ENCODE measurements at places on chromosomes 2 and 18.

DNA sequence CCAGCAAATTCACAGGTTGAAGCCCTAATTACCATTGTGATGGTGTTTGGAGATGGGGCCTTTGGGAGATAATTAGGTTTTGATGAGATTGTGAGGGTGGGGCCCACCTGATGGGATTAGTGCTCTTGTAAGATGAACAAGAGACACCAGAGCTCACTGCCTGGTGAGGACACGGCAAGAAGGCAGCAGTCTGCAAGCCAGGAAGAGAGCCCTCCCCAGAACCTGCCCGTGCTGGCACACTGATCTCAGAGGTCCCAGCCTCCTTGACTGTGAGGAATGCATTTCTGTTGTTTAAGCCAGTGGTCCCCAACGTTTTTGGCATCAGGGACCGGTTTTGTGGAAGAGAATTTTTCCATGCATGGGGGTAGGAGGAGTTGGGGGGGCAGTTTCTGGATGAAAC lies 240.7 kb downstream of the KLHL29 start:
- DNase-seq = no peak

GRCh38 chr2:44836174-44836573 lies 105.3 kb upstream of the SIX3 start:
- no peak for DNase-seq

DNA sequence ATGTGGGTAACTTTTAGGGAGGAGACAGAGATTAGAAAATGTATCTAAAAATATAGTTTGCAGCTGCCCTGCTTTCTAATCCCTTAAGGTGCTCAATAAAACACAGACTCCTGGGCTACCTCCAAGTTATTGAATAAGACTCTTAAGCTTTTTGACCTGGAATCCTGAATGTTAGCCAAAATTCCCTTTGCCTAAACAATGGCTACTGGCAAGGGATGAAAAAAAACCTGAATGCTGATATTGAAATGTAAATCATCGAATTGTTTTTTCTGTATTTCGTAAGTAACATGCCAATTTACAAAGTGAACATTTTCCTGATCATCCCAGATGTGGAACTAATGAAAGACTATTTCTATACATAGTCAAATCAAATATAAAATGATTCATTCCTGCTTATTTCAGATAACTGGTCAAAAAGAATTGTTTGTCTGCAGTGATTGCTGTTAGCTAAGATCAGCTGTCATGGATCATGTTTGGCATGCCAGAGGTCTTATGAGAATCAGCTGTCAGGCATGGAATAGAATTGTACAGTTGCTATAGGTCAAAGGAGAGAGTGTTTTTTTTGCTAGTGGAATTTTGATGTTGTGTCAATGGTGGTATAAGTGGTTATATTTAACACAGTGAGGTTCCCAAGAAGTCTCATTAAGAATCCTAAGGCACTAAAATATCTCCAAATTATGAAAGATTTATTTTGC lies 363.6 kb upstream of the CWC22 start:
- no peak for DNase-seq

- no peak for DNase-seq
These were observed 39.7 kb downstream of the TMEM177 start for GRCh38 chr2:119718501-119719260.

DNA sequence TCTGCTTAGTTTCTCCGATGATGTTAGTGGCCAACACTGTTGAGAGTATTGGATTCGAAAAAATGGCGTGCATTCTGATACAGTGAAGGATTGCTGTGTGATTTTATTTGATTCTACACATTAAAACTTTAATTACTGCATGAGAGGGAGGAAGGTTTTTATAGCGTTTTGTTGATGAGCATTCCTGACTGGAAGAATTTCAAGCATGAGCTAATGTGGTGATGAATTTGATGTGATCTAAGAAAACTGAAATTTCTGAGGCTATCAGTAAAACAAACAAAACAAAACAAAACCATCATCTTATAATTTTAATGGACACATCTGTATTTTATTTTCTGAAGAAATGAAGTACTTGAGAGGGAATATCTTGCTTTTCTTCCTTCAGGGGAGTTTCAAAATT lies 59.6 kb downstream of the ITGB6 start:
- DNase-seq = no peak

GRCh38 chr2:181005809-181006208 lies 25.4 kb downstream of the UBE2E3 start:
- DNase-seq = no peak

DNA sequence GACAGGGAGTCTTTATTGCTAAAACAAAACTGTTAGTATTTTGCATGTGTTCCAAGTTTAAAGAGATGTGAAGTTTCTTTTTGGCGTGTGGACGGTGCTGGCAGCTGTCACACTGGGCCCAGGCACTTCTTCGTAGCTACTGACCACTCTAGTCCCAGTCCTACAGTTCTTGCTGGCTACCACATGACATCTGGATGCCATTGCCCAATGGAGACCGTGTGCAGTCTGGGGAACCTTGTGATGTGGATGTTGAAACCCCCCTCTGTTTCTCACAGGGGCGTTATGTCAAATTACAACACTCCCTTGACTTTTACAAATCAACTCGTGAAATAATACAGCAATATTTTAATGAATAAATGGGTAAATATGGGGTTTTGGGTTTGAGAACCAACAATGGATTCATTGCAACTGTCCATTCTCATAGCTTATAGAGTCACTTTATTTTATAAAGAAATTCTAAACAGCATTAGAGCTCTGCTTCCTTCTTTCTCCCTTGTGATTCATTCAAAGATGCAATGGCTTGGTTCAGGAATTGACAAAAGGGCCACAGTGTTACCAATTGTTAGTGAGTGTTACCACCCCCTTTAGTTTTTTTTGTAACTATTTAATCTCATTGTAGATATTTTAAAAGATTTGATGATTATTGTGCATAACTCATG lies 1.2 kb downstream of the GPD2 start:
- peak; percentile 35 for DNase-seq

DNA sequence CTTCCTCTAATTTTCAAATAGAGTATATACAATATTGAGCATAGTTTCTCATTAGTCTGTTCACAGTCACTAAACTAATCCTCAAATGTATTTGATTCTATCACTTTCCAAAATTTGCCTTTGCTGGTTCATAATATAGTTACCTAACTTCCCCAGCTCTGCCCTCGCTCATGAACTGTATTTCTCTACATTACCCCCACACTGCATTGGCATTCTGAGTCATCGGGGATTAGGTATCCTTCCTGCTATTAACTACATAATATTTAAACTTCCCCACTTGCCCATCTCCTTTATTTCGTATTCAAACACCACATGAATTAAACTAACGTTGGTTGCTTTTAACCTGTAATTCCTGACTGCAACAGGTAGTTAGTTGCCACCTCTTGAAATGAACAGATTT lies 14.8 kb upstream of the CLASP1 start:
- no peak for DNase-seq

- no peak for DNase-seq
These were observed 23.3 kb upstream of the SIX3 start for GRCh38 chr2:44918095-44918775.

DNA sequence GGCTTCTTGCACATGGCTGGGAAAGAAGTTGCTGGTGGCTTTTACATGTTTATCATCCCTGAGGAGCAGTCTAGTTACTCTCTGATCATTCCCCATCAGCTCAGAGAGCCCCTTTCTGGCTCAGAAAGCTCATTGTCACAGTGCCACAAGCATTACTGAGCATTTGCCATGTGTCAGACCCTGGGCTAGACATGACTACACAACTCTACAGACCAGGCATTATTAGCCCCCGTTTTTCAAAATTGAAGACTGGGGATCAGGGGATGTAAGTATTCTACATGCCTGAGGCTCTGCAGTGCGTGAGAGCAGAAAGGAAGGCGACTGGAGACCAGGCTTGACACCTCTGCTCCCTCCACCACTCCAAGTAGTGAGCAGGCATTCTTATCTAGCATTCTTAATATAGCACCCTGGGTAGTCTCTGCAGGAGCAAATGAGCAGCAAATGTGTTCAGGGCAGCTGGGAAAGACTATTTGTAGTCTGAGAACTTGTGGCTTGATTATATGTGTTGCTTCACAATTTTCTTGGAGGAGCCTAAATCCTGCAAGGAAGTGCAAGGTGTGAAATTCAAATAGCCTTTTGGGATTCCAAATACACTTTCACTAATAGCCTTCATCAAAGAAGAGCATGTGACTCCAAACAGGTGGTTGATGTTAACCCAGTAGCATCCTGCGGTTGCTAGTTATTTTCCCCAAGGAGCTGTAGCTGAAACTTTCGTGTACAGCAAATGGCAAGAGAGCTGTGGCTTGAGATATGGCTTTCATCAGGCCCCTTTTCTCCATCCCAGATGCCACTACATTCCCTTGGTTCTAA lies 143.2 kb downstream of the DDX1 start:
- no peak for DNase-seq

DNA sequence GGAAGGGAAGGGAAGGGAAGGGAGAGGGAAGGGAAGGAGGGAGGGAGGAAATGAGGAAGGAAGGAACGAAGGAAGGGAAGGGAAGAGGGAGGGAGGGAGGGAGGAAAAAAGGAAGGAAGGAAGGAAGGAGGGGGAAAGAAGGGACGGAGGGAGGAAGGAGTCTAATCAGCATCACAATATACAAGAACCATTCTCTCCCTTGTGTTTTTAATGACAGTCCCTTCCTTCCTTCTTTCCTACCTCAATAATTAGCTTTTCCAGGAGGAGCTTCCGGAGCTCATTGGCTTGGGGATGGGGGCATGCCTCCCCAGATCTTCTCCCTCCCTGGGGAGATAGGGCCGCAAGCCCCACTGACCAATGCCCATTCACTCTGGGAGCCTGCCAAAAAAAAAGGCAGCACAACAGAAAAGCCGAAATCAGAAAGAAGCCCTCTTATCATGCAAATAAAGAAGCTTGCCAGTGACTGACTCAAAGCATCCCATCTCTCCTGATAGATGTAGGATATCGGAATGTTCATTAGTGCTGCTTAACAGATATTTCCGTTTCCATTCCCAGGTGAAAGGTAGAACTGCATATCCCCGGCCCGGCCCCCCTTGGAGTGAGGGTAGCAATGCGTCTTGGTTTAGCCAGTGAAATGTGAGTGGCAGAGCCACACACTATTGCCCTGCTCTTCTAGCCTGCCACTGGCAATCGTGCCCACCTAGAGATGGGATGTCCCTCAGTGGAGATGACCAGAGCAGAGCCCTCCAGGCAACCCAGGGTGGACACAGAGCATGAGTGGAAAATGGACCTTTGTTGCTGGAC lies 17.8 kb upstream of the SMAD7 start:
- no peak for DNase-seq

- DNase-seq = no peak
These were observed 401.9 kb downstream of the LRP1B start for GRCh38 chr2:141728886-141729285.

DNA sequence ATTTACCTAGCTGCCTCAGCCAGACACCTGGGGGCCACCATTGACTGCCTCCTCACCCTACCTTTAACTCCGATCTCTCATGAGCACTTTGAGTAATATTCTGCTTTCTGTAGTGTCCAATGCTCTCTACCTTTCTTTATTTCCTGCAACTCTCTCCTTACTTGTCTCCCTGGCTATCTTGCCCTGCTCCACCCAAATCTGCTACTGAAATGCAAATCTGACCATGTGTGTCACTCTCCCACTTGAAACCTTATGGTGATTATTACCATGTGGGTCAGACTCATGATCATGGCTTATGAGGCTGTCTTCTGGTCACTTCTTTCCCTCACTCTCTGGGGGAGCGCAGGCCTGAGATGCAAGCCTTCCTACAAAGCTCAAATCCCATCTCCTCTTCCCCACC lies 83.3 kb downstream of the INSIG2 start:
- no peak for DNase-seq

- DNase-seq = no peak
These were observed 6.1 kb downstream of the MAB21L4 start for GRCh38 chr2:240889601-240890560.

DNA sequence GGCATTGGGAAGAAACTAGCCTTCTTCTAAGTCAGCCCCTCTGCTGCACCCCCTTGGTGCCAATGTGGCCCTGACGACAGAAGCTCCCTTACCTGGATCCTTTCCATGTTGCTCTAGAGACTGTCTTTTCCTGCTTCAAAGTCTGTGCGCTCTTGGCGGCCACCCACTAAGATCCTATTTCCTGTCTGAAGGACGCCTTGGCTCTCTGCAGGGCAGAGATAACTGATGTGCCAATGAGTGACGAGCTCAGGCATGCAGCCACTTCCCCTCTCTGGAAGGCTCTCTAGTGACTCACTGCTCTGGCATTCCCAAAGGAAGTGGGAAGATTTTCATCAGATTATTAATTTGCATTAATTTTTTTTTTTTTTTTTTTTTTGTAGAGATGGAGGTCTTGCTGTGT lies 273.5 kb downstream of the CDH20 start:
- peak; percentile 38 for DNase-seq

DNA sequence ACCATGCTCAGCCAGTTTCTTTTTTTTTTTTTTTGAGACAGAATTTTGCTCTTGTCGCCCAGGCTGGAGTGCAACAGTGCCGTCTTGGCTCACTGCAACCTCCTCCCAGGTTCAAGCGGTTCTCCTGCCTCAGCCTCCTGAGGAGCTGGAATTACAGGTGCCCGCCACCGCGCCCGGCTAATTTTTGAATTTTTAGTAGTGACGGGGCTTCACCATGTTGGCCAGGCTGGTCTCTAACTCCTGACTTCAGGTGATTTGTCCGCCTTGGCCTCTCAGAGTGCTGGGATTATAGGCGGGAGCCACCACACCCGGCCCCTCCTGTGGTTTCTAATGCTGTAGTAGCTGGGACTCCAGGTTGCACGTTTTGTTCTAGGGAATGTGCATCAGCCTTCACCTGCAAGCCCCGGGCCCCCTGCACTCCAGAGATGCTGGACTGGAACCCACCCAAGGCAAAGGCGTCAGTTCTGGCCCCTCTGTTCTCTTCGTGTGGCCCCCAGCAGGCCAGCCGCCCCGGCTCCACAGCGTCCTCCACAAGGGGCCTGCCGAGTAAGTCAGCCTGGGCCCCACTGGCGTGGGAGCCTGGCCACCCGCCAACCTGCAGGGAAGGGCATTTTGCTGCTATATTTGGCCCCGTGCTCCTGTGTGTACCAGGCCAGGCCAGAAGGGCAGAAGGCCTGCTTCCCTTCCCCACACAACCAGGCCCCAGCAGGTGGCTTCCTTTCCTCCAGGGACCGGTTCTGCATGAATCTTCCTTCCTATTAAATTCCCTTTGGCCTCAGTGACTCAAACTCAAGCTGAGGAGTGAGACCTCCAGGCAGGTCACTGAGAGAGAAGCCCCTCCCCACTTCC lies 25.7 kb upstream of the B3GNT7 start:
- DNase-seq = no peak

DNA sequence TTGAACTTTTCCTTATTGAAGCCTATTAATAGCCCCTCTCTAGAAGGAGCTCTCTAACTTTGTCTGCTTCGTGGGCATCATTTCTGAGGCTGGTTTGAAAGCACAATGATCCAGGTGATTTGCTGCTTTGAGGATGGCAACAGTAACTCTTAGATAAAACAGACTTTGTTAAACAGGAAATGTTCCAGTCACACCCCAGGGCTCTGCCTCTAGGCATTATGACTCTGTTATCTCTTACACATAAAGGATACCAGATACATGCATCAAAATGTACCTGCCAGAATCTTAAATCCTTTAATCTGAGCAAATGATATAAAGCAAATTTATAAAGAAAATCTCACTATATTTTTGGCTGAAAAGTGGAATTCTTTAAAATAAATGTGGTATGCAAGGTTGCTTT lies 52.3 kb downstream of the GAD1 start:
- DNase-seq = no peak

GRCh38 chr18:2417861-2418610 lies 153.3 kb downstream of the METTL4 start:
- DNase-seq = no peak

GRCh38 chr2:128638341-128639119 lies 319.9 kb upstream of the HS6ST1 start:
- peak; percentile 34 for DNase-seq
